ENCODE measurements at places on chromosomes 1 and 21.

DNA sequence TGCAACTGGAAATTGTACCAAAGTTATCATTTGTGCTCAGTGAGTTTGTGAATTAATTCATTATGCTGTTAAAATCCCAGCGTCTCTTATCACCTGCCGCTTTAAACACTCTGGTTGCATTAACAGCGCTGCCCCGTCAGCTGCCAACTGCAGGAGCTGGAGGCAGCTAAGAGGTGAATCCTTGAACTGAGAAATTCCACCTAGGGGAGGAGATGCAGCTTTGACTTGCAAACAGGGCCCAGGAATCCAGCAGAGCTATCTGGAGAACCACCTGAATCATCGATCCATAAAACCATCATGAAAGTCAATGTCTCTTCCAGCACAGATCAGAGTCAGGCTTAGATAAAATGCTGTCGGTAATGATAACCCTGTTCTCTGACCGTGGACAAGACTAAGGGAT, 140.7 kb upstream of the PTBP2 start:
- no peak for DNase-seq

DNA sequence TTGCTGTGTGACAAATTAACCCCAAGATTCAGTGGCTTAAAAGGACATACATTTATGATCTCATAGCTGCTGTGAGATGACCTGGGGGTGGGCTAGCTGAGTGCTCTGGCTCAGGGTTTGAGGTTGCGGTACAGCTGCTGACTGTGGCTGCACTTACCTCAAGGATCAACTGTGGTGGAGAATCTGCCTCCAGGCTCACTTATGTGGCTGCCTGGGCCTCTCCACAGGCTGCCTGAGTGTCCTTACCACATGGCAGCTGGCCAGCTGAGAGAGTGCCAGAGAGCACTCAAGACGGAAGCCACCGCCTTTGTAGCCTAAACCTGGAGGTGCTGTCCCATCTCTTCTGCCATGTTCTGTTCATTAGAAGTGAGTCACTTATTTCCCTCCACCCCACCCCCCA, 5.7 kb downstream of the LRRC71 start:
- peak; percentile 84 for DNase-seq

DNA sequence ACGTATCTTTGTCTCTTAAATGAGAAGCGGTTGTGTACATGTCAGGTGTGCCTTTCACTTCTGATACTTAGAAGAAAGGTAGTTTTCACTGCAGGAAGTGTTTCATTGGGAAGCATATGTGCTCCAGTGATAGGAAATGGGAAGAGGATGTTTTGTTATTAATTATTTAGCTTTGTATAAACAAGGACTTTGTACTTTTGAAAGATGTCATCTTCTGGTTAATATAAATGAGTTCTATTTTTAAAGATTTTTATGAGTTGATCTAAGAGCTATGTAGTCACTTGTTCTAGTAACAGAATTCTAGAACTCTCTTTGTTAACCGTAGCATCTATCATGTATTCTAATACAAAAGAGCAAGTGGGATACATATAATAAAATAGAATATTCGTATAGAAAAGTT, 130.5 kb downstream of the RASAL2 start:
- DNase-seq, result no peak

DNA sequence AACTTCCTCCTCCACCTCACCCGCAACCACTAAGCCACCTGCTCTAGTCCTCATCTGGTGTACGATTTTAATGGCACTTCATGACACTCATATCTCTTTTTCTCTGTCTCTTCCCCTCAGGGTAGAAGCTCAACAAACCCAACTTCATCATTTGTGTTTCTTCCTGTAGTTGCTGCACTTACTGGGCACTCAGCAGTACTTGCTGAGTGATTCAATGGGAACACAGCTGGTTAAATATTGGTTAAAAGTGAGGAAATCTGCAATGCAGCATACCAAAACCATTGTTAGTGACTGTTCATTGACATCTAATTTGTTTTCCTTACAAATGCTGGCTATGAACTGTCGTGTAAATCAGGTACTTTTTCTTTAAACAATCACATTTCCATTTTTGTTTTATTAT, 541.1 kb upstream of the PRMT6 start:
- no peak for DNase-seq

- peak; percentile 87 for DNase-seq
These were observed 1.6 kb downstream of the CLIC6 start for GRCh38 chr21:34670220-34670961.

- DNase-seq, result no peak
These were observed 10.8 kb downstream of the S1PR1 start for GRCh38 chr1:101247404-101248287.

Measured in upper lobe of left lung (tissue), 6 donors.